Hippocampal formation (tissue), 2 donors: ENCODE measurements at places on chromosomes 7 and 10.

- DNase-seq, result no peak
These were observed 623.1 kb downstream of the ACTR3B start for GRCh38 chr7:153382641-153383101.

- DNase-seq, result no peak
These were observed 1.2 kb downstream of the BRI3 start for GRCh38 chr7:98282703-98283102.

GRCh38 chr10:120336911-120337540 lies 120.0 kb upstream of the PLPP4 start:
- no peak for DNase-seq

DNA sequence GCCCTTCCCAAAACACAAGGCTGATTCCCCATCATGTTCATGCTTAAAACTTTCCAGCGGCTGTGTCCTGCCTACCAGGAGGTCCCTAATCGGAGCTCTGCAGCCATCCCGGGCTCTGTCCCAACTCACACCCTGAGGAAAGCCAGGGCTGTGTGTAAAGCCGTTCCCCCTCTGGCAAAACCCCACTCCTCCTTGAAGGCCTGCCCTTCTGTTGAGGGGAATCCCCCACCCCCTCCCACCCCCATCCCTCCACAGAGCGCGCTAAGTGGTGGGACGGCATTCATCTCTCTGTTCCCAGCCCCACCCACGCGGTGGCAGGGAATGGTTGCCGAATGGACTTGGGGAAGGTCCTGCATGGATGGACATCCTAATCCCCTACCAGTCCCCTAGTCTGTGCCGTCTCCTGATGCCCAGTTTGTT lies 667 bp upstream of the TMEM120A start:
- DNase-seq, result no peak

- DNase-seq, result no peak
These were observed 72.1 kb upstream of the DGKB start for GRCh38 chr7:14974688-14975087.

DNA sequence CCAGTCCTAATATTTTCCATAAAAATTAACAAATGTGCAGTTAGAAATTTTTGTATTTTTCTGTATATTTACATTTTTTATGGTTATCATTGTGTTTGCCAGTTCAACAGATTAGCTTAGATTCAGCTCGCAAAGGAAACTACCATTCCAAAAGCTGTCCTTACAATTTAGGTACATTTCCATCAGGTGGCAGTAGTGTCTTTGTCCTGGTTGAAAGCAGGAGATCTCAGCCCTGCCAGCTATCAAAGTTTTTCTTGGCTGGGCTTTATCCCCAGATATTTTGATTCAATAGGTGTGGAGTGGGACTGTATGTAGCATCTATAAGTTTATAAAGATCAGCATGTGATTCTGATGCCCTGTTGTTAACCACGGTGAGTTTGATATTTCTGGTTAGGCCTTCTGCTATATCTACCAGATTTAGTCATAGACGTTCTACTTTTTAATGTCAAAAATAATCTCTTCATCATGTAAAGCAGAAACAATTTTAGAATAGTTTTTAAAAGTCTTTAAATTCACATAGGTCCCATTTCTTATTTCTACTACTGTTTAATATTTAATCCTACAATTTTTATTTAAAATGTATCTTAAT lies 15.5 kb upstream of the ICA1 start:
- DNase-seq, result no peak

- DNase-seq, result no peak
These were observed 14.8 kb downstream of the STEAP1B start for GRCh38 chr7:22485189-22485588.

DNA sequence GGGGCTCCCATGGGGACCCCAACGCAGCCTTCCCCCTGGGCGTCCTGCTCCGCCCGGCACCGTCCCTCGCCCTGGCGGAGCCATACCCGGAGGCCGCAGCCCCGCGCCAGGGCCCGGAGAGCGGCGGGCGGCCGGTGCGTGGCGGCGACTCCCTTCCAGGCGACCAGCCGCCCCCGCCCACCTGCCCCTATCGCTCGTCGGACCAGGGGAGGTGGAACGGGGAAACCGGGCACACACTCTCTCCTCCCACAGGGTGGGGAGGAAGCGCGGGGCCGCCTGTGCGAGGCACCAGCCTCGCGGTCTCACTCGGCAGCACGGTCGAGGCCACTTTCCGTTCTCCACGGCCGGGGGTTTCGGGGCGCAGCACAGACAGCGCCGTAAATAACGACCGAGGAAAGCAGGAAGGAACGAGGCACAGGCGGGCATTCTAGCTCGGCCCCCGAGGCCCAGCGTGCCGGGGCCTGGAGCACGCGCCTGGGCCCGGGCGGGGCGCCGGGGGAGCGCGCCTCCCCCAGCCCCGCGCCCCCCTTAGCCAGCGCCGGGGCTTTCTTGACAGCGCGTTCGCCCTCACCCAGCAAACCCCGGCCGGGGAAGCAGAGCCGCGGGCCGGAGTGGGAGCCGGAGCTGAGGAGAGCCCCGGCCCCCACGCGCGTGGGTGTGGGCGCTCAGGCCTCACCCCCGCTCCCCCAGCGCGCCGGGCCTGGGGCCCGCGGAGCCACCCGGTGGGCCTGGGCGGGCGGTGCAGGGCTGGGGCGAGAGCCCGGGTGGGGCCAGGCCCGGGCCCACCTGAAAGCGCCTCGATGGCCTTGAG lies 936 bp downstream of the IGF2BP3 start:
- no peak for DNase-seq

DNA sequence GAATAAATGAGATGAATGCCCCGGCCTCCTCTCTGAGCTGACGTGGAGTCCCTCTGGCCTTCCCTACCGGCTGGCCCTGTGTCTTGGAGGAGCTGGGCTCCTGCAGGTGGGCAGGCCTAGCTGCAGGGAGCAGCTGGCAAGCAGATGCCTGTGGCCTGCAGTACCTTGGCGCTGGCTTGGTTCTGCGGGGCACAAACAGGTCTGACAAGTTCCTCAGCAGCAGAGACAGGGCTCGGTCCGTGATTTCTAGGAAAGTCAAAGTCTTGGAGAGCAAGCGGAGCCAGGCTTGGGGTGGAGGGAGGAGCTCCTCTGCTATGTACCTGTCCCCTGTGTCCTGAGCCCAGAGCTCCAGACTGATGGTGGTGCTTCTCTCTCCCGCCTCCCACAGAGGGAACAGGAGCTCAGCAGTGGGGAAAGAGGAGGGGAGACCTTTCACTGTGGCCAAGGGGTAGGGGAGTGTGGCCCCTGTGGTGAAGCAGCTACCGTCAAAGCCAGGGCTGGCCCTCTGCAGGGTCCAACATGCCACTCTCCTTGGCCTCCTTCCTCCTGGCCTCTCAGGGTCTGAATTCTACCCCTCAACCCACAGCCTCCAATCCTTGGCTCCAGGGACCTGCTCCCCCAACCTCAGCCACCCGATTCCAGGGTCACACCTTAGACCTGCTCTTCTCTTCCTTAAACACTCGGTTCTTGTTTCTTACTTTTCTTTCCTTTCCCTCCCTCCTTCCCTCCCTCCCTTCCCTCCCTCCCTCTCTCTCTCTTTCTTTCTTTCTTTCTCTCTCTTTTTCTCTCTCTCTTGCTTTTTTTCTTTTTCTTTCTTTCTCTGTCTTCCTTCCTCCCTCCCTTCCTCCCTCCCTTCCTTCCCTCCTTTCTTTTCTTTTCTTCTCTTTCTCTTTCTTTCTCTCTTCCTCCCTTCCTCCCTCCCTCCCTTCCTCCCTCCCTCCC lies 20.1 kb downstream of the MYL10 start:
- DNase-seq, result no peak

- no peak for DNase-seq
These were observed 99.2 kb downstream of the FOXL3 start for GRCh38 chr7:388961-389701.

DNA sequence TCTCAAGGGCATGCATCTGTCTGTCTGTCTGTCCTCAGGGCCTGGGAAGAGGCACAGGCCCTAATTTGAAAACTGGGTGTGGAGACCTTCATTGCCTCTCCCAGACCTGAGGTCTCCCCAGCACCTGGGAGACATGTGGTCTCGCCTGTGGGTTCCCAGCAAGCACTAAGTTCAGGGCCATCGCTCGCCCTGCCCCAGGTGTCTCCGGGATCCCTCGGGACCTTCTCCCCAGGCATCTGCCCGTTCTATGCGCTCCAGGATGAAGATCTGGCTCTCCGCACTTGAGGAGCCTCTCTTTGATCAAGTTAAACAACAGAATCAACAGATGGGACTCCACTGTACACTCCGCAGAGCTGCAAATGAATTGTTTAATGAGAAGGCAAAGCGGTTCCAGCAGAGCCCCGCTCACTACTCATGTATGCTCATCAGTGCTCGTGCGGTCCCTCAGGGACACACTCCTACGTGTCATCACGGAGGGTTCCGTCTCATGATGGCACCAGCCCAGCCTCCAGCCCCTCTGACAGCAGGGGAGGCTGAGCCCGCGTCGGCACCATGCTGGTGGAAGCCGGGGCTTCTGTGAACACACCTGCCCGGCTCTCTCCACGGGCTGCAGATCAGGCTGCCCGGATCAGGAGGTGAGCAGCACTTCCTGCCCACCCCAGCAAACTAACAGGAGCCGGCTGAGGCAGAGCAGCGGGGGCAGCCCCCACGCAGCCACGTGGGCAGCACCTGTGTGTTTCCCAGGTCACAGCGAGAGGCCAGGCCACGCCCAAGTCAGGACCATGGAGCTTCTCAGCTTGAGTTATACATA lies 132.8 kb downstream of the TCERG1L start:
- DNase-seq, result no peak

DNA sequence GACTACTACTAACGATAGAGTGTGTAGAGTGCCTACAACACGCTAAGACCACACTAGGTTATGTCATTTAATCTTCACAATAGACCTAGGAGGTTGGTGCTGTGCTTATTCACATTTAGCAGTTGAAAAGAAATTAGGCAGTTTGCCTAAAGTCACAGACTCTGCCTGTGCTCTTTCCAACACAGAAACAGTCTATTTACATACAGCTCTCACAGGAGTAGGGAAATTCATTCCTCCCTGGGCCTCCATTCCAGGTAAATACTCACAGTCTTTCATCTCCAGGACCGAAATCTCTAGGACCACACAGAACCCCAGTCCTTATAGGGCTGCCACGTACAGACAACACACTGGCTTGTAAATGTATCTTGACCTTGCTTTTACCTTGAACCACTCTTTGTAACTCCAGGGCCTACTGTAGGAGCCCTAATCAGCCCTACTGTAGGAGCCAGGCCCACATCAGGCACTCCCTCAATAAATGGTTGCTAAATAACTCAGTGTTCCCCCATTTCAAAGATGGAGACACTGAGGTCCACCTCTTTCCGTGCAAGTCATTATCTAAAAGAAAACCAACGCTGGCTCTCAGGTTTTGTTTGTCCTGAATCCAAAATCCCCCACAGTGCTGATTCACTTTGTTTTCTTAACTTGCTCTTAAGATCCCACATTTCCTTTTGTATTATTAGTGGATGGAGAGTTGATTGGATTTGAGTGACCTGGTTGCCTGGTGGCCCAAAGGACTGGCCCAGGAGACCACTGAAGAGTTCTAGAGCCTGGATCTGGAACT lies 146.9 kb downstream of the KCNMA1 start:
- DNase-seq, result no peak

DNA sequence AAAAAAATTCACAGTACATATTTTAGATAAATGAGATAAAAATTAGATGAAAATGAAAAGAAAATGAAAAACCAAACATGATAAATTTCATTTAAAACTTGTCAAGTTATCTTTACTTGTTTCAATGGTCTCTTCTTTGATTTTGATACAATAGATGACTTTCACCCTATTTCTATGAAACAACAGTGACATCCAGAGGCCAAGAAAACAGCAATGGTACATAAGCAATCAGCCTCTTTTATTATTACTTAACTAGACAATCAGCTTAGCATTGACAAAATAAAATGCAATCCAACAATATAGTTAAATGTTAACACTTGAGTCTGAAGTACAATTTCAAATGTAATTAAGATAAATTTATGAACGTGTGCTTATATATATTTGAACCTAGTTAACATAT lies 74.8 kb upstream of the GPR37 start:
- DNase-seq, result peak; percentile 36

GRCh38 chr7:26284995-26285632 lies 6.5 kb upstream of the SNX10 start:
- no peak for DNase-seq

GRCh38 chr10:77835669-77836086 lies 90.9 kb downstream of the DLG5 start:
- no peak for DNase-seq

DNA sequence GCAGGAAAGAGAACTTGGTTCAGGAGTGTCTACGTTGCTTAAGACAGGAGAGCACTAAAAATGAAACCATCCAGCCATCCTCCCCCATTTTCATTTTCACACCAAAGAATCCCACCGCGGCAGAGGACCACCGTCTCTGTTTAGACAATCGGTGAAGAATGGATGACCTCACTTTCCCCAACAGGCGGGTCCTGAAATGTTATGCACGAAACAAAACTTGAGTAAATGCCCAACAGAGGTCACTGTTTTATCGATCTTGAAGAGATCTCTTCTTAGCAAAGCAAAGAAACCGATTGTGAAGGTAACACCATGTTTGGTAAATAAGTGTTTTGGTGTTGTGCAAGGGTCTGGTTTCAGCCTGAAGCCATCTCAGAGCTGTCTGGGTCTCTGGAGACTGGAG lies 1.4 kb upstream of the IL6 start:
- no peak for DNase-seq

- no peak for DNase-seq
These were observed 407.4 kb downstream of the KCNMA1 start for GRCh38 chr10:77230194-77230593.

GRCh38 chr7:45712057-45712689 lies 138.0 kb downstream of the ADCY1 start:
- DNase-seq, result no peak

DNA sequence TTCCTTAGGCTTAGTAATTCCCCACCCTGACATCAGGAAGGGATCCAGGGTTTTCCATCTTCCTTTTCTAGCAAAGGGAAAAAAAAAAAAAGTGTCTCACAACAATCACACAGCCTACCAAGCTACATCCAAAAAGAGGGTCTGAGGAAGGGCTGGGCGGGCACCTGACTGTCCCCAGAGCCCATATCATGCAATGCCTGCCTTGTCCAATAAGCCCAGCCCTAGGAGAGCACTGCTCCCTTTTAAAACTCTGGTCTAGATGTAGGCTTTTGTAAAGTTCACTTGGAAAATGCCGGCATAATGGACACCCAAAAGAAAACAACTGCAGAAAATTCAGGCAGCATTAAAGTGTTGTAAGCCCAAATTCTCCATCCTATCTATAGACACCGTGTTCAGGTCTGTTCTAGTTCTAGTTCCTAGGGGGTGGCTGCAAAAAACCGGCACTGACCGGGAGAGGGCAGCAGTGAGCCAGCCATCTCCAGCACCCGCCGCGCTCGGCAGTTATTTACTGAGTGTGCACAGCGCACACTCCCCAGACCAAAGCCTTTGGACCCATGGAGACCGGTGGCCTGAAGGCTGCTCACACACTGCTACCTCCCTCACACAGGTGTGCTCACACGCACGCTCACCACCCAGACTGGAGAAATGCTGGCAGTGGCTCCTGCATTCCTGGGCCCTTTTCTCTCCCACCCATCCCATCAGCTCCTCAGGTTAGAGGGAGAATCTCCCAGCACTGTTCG lies 48.7 kb downstream of the PODXL start:
- peak; percentile 75 for DNase-seq
